ENCODE measurements at places on chromosomes 12 and 14.

GRCh38 chr14:63654346-63654745 lies 12.7 kb upstream of the WDR89 start:
- DNase-seq, result no peak

- DNase-seq, result peak; percentile 57
Observed at GRCh38 chr12:130827432-130827831, 11.6 kb downstream of the STX2 start.

- DNase-seq, result no peak
Observed at GRCh38 chr14:37202812-37203211, 5.1 kb downstream of the MIPOL1 start.

GRCh38 chr12:61781021-61781581 lies 479.1 kb upstream of the USP15 start:
- DNase-seq, result no peak

DNA sequence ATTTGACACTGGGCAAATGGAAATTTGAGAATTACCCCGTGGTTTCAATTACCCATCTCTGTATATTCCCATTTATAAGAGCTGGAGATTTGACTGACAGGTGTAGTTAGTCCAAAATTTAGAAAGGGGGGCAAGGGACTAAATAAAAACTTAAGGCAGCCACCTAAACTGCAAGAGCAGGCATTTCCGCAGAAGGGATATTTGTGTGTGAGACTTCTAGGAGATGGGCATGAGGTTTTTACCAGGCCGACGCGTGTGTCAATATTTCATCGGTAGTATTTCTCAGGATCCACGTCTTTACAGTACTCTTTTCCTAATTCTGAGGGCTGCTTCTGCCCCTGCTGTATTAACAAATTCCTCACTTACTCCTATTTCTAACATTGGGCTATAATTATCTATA lies 1.4 kb downstream of the FAR2 start:
- no peak for DNase-seq

DNA sequence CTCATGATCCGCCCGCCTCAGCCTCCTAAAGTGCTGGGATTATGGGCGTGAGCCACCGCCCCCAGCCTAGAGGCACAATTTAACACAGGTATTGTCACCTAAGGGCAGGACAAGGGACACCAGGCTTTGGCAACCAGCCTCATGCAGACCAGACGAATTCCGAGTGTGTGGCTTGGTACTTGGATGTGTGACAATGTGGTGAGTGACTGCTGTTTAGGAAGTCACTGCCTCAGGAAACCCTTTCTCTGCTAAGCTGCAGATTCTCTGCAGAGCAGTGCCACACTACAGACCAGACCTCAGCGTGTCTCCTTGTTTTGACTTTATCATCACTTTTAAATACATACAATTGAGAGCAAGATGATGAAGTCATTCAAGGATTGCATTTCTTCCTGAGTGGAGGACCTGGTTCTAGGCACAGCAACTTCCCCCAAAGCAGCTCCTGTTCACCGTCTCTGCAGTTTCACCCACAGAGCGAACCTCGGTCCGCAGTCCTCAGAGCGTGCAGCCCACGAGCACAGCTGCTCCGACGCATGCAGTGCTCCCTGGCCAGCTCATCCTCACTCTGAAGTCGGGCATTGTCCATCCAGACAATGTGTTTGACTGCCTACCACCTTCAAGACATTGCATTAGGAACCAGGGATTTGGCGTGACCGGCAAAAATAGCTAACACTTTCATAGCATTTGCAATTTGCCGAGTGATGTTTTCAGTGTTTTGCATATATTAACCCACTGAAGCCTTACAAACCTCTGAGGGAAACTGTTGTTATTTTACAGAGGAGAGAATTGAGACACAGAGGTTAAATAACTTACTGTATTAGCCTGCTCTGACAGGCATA lies 235.2 kb downstream of the CHST11 start:
- DNase-seq, result no peak

All from muscle of leg (tissue), 16 donors.